NCI-H446 (cell line): ENCODE measurements at places on chromosomes 13 and 19.

GRCh38 chr19:43395561-43395960, 19.1 kb upstream of the TEX101 start:
- no peak for DNase-seq

GRCh38 chr19:41309180-41310032, 566 bp upstream of the CCDC97 start:
- DNase-seq: no peak

DNA sequence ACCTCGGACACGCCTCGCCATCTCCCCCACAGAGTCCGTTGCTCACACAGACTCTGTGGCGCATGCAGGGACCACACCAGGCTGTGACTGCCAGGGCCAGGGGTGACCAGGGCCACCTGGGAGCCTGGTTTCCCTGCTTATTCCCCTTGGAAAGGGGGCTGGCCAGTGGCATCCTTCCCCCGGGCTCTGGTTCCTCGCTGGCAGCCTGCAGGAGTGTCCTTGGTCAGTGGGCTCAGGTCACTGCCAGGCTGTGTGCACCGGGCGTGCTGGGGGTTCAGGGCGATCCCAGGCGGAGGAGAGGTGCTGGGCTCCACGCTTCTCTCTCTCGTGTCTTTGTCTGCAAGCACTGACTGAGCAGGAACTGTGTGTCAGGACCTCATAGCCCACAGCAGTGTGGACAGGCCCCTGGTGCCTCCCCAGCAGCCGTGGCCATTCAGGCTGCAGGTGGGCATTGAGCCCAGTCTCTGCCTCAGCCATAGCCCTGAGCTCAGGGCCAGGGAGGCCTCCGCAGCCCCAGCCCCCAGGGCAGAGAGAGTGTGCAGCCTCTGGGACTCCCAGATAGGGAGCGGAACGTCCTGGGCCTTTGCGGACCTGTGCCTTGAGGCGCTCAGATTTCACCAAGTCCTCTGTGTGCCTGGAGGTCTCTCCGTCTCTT, 6.5 kb downstream of the PIAS4 start:
- DNase-seq: no peak

GRCh38 chr13:89082623-89083022, 1411.5 kb downstream of the SLITRK5 start:
- DNase-seq: no peak

- no peak for DNase-seq
These were observed 22.5 kb upstream of the ALOX5AP start for GRCh38 chr13:30712536-30713532.

GRCh38 chr13:33838647-33839046, 20.7 kb downstream of the RFC3 start:
- DNase-seq: no peak

DNA sequence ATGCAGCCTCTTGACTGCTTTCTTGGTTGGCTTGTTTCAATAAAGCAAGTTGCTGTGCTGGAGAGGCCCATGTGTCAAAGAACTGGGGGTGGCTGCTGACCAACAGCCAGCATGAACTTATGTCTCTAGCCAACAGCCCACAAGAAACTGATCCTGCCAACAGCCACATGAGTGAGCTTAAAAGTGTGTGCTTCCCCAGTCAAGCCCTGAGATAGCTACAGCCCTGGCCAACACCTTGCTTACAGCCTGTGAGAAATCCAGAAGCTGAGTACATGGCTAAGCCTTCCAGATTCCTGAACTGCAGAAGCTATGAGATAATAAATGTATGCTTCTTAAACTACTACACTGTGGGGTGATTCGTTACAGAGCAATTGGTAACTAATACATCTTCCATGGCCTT, 38.9 kb upstream of the IPO5 start:
- DNase-seq: no peak

GRCh38 chr13:35785576-35786303, 309.3 kb upstream of the MAB21L1 start:
- DNase-seq: peak; percentile 67

GRCh38 chr13:28573595-28574373, 78.9 kb upstream of the FLT1 start:
- DNase-seq: no peak

- no peak for DNase-seq
These were observed 161.5 kb downstream of the MZT1 start for GRCh38 chr13:72565893-72566292.

GRCh38 chr19:4058693-4059452, 7.8 kb downstream of the ZBTB7A start:
- no peak for DNase-seq

DNA sequence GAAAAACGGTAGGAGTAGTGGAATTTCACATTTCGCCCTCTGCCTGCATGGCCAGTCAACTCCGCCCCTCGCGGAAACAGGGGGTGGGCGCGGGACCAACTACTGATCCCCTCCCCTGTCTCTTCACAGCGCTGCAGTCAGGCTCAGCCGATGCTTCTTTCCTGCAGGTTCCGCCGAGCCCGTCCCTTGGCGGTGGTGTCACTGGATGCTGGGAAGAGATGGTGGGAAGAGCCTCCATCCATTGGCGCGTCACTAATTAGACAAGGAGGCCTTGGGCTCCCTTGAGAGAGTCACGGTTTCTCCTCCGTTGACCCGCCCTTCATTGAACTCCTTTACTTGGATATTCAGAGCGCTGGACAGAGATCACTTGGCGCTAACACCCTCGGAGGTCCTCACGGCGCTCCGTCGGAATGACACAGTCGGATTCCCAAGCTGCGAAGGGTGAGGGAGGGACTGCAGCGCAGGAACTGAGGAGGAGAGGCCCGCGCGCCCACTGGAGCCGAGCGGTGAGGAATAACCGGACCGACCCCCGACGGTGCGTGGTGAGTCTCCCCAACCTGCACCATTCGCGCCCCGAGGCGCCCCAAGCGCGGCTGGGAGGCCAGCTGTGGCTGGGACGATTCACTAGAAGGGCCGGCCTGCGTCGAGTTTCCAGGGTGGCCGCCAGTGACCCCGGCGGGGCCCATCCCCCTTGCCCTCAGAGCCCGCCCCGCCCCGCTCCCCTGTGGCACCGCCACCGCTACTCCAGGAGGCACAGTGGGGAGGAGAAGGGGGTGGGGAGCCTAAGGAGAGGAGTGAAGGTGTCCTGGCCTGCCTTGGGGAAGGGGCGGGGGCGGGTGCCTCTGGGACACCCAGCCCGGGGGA, 11.2 kb upstream of the CEACAM21 start:
- DNase-seq: no peak

DNA sequence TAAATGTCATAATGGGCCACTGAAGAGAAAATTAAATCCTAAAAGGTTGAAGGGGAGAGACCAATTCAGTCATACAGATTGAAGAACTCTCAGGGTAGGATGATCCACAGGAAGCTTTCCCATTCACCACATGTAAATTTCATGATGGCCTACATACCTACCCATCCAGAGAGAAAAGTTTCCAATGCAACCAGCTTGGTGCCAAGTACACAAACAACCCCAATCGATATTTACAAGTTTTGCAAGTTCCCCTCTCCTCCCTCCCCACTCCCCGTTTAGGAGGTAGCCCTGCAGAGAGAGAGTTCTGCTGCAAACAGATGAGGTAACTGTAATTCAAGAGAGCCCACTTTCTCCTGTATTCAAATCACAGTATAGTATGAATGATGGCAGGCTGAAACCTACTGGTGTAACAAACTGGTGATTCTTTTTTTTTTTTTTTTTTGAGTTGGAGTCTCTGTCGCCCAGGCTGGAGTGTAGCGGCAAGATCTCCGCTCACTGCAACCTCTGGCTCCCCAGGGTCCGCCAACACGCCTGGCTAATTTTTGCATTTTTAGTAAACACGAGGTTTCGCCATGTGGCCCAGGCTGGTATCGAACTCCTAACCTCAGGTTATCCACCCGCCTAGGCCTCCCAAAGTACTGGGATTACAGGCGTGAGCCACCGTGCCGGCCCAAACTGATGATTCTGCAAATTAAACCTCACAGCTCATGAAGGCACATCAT, 14.4 kb downstream of the FOXO1 start:
- no peak for DNase-seq

- DNase-seq: no peak
These were observed 72.8 kb downstream of the ATP7B start for GRCh38 chr13:51938454-51938853.

GRCh38 chr19:20162821-20163220, 4.2 kb upstream of the ZNF486 start:
- no peak for DNase-seq
